ENCODE measurements at places on chromosomes 1 and 21.
A peak's percentile ranks its signal among the peaks of the same experiment; 100 is the strongest.

- DNase-seq = peak; percentile 38
These were observed 129.2 kb downstream of the MAGI3 start for GRCh38 chr1:113519556-113519955.

DNA sequence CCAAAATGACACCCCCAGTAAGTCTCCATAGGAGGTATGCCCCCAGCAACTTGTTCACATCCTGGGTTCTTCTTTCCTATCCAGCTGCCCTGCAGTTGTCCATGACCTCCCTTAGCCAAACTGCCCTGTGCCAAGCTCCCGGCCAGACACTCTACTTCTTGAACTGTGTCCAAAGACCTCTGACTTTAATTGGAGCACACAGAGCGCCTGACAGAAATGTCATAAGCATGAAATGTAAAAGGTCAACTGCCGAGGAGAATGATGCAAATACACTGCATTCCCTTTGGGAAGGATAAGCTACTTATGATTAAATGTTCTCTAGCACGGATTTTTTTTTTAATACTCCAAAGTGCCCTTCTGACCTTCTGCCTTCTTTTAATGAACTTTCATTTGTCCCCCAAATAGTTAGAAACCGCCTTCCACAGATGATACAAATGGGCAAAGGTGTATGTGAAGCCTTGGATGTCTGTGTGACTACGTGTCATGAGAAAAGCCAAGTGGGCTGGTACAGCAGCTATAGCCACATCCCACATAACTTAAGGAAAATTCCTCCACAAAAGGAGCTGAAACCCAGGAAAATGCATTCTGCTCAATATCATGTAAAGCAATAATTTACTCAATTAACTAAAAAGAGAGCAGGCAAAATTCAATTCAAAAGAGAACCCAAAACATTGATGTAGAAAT, 26.8 kb downstream of the PALMD start:
- peak; percentile 61 for DNase-seq

- DNase-seq = no peak
These were observed 191.8 kb downstream of the RPS6KC1 start for GRCh38 chr1:213242883-213243282.

DNA sequence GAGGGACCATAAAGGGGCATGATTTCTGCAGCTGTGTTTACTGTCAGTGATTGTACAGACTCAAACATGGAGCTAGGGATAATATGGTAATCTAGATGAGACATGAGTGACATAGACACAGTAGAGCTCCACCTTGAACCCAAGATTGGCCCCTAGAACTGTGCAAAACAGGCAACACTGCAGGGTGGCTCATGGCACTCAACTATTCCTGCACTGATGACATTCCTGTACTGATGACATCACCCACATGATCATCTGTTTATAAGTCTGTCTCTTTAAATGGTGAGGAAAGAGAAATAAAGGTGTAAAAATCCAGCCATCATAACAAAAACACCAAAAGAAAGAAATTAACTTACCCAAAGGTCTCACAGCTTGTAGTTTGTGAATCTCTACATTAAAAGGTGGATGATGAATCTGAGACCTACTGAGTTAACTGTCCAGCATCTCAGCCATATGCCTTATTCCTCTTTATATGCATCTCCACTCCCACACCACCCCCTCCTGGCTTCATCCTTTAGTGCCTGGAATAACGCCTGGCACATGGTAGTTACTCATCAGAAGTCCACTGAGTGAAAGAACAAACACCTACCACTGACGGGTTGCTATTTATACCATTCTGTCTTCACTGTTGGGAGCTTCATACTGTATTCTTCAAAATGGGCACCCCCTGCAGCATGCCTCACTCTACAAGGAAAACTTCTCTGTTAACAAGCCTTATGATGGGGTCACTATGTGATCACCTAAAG, at the start of gene LRRC53:
Gene LRRC53 (minus strand): TSS at position 442 of the 746 bp plus-strand sequence. CDS start 29,262 bp downstream, outside the sequence.
- no peak for DNase-seq

DNA sequence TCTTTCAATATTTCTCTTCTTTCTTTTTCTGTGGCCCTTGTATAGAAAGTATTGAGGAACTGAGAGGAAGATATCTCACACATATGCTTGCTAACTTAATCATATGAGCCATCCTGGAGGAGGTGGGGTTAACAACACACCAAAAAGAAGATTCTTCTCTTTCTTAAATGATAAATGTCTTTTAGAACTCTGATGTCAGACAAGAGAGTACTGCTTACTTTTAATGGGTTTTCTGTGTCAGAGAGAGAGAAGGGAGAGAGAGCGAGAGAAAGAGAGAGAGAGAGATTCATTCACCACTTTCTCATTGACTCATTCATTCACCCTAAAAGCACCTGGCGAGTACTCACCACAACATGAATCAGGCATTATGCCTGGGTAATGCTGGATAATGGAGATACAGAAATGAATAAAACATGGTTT, 250.3 kb upstream of the SGIP1 start:
- DNase-seq = no peak
